ENCODE measurements at places on chromosomes 16 and 17. TPM values are rescaled to one million over a fixed set of nuclear protein-coding genes. Genes with fewer than 3 reads are reported as not detected.

ARL4D gene
- total RNA-seq, result 4.5 TPM

HSD17B2 gene
- total RNA-seq, result 0.41 TPM

TSPAN10 gene
- 4.8 TPM for total RNA-seq

TEX19 gene
- 0.21 TPM for total RNA-seq

RCVRN gene
- not detected for total RNA-seq

KRTAP9-2 gene
- total RNA-seq, result not detected

IL17C gene
- total RNA-seq, result not detected

PRDM7 gene
- total RNA-seq, result not detected

HCRT gene
- total RNA-seq, result not detected

GRCh38 chr17:18107061-18107790 is 1.3 kb upstream of the MYO15A start:
- no peaks in the 10 kb centered on the region for H3K4me1 ChIP-seq
- H3K27me3 ChIP-seq, result no peaks in the 10 kb centered on the region
- DNase-seq, result no peak

DNA sequence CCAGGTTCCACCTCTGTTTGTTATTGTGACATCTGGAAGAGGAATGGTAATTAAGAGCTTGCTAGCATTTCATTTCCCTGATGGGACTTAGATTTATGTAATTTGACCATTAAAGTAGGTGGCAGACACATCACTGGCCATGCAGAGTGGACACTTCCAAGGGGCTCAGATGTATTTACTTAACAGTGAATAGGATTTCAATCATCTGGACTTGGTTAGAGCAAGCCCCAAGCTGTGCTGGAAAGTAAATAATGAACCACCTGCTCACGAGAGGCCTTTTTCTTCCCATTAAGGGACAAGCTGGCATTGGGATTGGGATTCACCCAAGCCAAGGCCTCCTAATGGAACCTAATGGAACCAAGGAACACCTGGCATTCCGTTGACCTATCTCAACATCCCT is 395.3 kb downstream of the HS3ST4 start:
- H3K27ac ChIP-seq, result no peak overlapping the region
- H3K27me3 ChIP-seq, result no peaks in the 10 kb centered on the region
- H3K4me3 ChIP-seq, result no peak overlapping the region
- H3K4me1 ChIP-seq, result no peaks in the 10 kb centered on the region
- no peaks in the 10 kb centered on the region for H3K36me3 ChIP-seq
- DNase-seq, result no peak

DNA sequence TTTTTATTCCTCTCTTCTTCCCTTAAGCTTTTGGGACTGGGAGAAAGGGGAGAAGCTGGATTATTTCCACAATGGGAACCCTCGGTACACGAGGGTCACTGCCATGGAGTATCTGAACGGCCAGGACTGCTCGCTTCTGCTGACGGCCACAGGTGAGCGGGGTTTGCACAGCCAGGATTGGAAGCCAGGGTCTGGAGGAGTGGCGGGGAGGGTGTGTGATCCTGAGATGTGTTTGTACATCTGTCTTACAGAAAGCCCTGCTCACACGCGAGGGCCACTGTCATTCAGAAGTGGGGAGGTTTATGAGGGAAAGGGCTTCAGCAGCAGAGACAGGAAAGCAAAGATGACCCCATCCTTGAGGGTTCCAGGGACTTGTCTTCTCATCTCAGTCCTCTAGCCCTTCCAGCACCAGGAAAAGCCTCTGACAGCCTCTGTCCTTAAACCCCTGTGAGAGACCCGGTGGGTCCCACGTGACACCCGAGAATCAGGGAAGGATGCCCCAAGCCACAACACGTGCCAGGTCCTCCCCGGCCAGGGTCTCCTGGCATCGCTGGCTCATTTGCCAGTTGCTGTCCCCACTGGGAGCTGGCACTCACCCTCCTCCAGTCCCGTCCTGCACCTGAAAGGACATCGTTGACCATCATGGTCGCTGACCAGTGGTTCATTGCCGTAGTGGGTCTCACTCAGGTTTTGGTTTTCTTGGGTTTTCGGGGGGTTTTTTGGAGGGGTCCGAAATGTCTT is 44.3 kb upstream of the CHMP6 start:
- no peaks in the 10 kb centered on the region for H3K27me3 ChIP-seq
- no peak overlapping the region for H3K4me3 ChIP-seq
- no peak for DNase-seq
- H3K4me1 ChIP-seq, result no peaks in the 10 kb centered on the region

DNA sequence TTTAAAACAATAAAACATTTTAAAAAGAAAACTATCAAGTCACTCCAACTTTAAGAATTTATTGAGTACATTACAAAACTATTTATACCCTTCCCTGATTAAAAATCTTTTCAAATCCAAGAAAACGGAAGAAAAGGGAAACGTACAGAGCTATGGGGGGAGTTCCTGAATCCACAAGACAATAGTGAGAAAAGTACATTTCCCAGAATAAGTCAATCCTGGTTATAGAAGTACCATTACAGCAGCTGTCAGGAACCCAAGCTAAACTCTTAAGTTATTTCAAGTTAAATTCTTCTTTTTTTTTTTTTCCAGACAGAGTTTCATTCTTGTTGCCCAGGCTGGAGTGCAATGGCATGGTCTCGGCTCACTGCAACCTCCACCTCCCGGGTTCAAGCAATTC is 45.7 kb downstream of the SPOP start:
- no peaks in the 10 kb centered on the region for H3K36me3 ChIP-seq
- no peaks in the 10 kb centered on the region for H3K4me1 ChIP-seq
- no peak overlapping the region for H3K27ac ChIP-seq
- H3K27me3 ChIP-seq, result no peaks in the 10 kb centered on the region

- H3K36me3 ChIP-seq, result no peaks in the 10 kb centered on the region
- no peak overlapping the region for H3K4me3 ChIP-seq
- H3K27me3 ChIP-seq, result no peaks in the 10 kb centered on the region
- H3K27ac ChIP-seq, result no peak overlapping the region
Measured at GRCh38 chr17:17081304-17081940, 39.2 kb downstream of the MPRIP start.

GRCh38 chr16:75204410-75204758 is 2.6 kb downstream of the CTRB2 start:
- no peaks in the 10 kb centered on the region for H3K4me1 ChIP-seq
- no peaks in the 10 kb centered on the region for H3K27me3 ChIP-seq
- DNase-seq, result no peak
- no peak overlapping the region for H3K4me3 ChIP-seq

DNA sequence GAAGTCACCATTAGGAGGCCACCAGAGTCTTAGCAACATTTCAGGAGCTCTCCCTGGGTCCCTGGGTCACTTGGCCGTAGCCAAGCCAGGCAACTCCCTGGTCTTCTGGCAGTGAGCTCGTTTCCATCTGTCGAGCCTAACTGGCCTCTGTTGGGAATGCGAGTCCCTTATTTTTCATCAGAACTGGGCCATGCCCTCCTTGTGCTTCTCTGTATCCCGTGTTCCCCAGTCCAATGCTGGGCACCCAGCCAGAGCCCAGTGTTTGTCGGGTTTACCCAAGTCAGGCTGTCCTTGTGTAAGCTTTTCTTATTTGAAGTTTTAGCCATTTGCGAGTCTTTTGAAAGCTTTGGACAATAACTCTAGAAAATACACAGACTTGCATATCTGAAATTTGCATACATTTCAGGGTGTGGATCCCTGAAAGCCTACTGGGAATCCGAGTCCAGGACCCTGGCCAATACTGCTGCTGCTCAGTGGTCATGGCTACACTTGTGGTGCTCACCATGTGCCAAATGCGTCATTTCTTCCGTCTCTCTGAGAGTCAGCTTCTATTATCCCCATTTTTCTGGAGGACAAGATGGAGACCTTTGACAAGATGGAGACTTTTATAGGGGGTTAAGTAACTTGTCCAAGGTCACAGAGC is 81.6 kb upstream of the LGALS9 start:
- H3K27ac ChIP-seq, result no peak overlapping the region
- no peaks in the 10 kb centered on the region for H3K27me3 ChIP-seq
- H3K36me3 ChIP-seq, result no peaks in the 10 kb centered on the region
- DNase-seq, result no peak

DNA sequence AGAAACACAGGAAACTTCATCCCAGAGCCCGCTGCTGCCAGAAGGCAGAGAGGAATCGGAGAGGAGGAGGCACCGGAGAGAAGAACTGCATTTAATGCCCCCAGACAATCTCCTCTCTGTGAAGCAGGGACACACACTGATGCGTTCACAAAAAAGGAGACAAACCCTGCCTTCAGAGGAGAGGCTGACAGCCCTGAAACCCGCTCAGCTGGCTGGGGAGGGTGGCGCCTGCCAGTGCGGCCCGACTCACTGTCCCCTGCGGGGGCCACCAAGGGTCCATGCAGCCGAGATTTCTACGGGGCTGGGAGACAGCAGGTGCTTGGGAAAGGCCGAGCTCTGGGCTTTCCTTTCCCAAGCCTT is 21.9 kb upstream of the CACNG1 start:
- H3K27me3 ChIP-seq, result no peaks in the 10 kb centered on the region
- no peaks in the 10 kb centered on the region for H3K36me3 ChIP-seq
- H3K4me1 ChIP-seq, result no peaks in the 10 kb centered on the region

Data from Panc1 (cell line).